ENCODE measurements at places on chromosomes 3 and 15.

DNA sequence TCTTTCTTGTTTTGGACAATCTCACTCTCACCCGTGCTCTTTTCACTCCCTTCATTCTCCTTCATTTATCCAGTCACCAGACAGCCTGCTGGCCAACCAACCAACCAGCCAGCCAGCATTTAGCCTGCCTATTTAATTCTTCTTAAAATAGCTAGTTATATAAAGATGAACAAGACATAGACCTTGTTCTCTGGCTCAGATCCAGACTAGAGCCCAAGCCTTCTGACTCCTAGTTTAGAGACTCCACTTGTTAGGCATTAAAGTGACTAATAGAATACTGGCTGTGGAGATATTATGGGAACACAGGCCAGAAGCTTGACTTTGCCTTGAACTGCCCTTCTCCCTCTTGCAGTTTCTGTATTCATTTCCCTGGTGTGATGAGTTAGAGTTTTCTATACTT, 215.3 kb upstream of the THRB start:
- DNase-seq = no peak
- H3K27me3 ChIP-seq = no peaks in the 10 kb centered on the region
- no peaks in the 10 kb centered on the region for H3K36me3 ChIP-seq

GRCh38 chr3:21551019-21551418, 200.0 kb downstream of the ZNF385D start:
- no peaks in the 10 kb centered on the region for H3K4me1 ChIP-seq
- H3K4me3 ChIP-seq = no peak overlapping the region
- H3K27me3 ChIP-seq = no peaks in the 10 kb centered on the region

DNA sequence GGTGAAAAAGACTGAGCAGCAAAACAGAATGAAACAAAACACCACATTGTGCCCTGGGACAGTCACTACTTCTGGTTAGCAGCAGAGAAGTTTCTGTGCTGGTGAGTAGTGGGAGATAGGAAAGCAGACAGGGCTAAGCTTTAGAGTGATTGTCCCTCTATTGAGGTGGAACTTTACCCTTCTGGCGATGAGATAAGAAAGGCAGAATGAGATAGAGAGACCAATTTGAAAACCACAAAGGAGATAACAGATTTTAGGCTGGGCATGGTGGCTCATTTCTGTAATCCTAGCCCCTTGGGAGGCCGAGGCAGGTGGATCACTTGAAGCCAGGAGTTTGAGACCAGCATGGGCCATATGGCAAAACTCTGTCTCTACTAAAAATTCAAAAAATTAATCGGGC, 208.5 kb downstream of the TBL1XR1 start:
- no peak overlapping the region for H3K27ac ChIP-seq
- H3K36me3 ChIP-seq = no peaks in the 10 kb centered on the region
- H3K27me3 ChIP-seq = no peaks in the 10 kb centered on the region
- H3K4me1 ChIP-seq = no peaks in the 10 kb centered on the region
- no peak for DNase-seq

DNA sequence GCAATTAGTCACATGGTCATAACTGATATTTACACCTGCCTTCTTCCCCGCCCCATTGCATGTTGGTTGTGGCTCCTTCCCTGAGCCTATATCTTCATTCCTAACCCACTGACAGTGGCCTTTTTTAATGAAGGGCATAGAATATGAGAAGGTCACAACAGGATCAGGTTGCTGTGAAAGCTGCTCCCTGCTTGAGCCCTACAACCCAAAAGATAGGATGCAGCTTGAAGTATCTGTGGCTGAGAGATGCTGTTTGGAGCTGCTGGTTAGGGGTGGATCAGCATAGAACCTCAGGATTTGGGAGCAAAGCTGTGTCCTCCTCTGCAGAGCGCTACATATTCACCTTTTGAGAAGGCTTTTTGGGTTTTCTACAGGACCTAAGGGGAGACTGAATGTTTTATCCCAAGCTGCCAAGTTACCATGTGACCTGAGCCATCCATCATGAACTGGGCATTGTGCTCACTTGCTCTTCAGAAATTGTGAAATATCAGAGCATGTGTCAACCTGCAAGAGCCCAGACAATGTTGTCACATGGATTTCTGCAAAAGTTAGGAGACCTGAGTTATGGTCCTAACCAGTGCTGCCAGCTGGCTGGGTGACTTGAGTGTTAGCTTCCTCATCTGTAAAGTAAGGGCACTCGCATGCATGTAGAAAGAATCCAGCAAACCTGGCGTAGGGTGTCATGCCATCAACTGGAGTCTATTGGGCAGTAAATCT, 49.8 kb upstream of the ARL8B start:
- peak overlapping the region; percentile 15 for H3K27ac ChIP-seq
- no peak overlapping the region for H3K4me3 ChIP-seq
- DNase-seq = no peak
- no peaks in the 10 kb centered on the region for H3K4me1 ChIP-seq

GRCh38 chr3:154193000-154193615, 71.9 kb downstream of the ARHGEF26 start:
- H3K4me1 ChIP-seq = no peaks in the 10 kb centered on the region
- H3K27ac ChIP-seq = no peak overlapping the region
- H3K36me3 ChIP-seq = peaks cover 39% of the 10 kb centered on the region
- DNase-seq = no peak

- no peak for DNase-seq
- no peak overlapping the region for H3K27ac ChIP-seq
- no peak overlapping the region for H3K4me3 ChIP-seq
- no peaks in the 10 kb centered on the region for H3K27me3 ChIP-seq
- no peaks in the 10 kb centered on the region for H3K36me3 ChIP-seq
- H3K4me1 ChIP-seq = no peaks in the 10 kb centered on the region
Measured at GRCh38 chr3:73669260-73669659, 44.5 kb upstream of the PDZRN3 start.
